ENCODE measurements at places on chromosomes 16 and 17. TPM values are rescaled to one million over a fixed set of nuclear protein-coding genes. Genes with fewer than 3 reads are reported as not detected.
A peak's percentile ranks its signal among the peaks of the same experiment; 100 is the strongest.

Gene KRT222
- total RNA-seq = 1.2 TPM

Gene KRT28
- total RNA-seq = not detected

Gene MYH13
- not detected for total RNA-seq

Gene IRX5
- not detected for total RNA-seq

Gene KRTAP3-2
- not detected for total RNA-seq

Gene FBXO39
- total RNA-seq = 0.35 TPM

Gene HOXB2
- total RNA-seq = 1.5 TPM

Gene CDH13
- 0.39 TPM for total RNA-seq

Gene NUFIP2
- total RNA-seq = 23.2 TPM

Gene CUEDC1
- 4.2 TPM for total RNA-seq

Gene DNAAF1
- 0.37 TPM for total RNA-seq

- DNase-seq = no peak
- H3K36me3 ChIP-seq = no peaks in the 10 kb centered on the region
- H3K4me1 ChIP-seq = peaks cover 20% of the 10 kb centered on the region
- no peaks in the 10 kb centered on the region for H3K27me3 ChIP-seq
- H3K4me3 ChIP-seq = no peak overlapping the region
Measured at GRCh38 chr17:12089809-12090384, 69.2 kb downstream of the MAP2K4 start.

- H3K4me1 ChIP-seq = no peaks in the 10 kb centered on the region
- no peaks in the 10 kb centered on the region for H3K36me3 ChIP-seq
- no peak overlapping the region for H3K4me3 ChIP-seq
Measured at GRCh38 chr16:22063888-22064467, 28.4 kb upstream of the VWA3A start.

- H3K36me3 ChIP-seq = no peaks in the 10 kb centered on the region
- no peaks in the 10 kb centered on the region for H3K27me3 ChIP-seq
- no peaks in the 10 kb centered on the region for H3K4me1 ChIP-seq
- peak overlapping the region; percentile 4 for H3K27ac ChIP-seq
- no peak for DNase-seq
Measured at GRCh38 chr17:8806926-8807550, 7.9 kb upstream of the MFSD6L start.

DNA sequence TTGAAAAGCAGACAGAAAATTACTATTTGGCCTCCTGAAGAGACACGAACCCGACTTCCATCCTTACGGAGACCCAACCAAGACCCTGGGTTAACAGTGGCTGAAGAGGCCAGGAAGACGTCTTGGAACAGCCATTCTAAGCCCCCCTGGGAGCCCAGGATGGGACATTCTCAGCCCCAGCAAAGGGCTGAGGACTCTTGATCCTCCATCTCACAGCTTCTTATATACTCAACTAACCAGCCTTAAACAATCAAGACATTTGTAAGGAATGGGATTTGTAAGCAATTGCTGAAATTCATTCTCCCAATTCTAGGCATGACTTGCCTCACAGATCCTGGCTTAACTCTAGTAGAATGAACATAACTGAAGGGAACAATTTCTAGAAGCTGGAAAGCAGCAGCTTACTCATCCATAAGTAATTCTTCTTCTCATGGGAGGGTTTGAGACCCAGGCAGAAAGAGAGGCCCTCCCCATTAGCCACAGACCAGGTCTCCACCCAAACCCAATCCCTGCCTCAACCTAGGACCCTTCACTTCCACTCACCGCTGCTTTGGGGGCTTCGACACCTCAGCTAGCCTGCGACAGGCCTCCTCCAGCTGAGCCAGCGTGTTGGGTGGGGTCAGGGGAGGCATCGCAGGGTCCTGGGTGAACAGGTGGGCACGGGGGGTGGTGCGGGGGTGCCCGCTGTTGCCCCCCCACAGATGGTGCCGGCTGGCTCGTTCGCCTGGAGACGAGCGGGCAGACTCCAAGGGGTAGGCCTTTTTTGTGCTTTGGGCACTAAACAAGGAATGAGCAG lies 25.5 kb downstream of the AXIN2 start:
- no peak overlapping the region for H3K27ac ChIP-seq
- DNase-seq = peak; percentile 43
- H3K4me3 ChIP-seq = no peak overlapping the region
- H3K27me3 ChIP-seq = no peaks in the 10 kb centered on the region
- no peaks in the 10 kb centered on the region for H3K4me1 ChIP-seq
- H3K36me3 ChIP-seq = no peaks in the 10 kb centered on the region

DNA sequence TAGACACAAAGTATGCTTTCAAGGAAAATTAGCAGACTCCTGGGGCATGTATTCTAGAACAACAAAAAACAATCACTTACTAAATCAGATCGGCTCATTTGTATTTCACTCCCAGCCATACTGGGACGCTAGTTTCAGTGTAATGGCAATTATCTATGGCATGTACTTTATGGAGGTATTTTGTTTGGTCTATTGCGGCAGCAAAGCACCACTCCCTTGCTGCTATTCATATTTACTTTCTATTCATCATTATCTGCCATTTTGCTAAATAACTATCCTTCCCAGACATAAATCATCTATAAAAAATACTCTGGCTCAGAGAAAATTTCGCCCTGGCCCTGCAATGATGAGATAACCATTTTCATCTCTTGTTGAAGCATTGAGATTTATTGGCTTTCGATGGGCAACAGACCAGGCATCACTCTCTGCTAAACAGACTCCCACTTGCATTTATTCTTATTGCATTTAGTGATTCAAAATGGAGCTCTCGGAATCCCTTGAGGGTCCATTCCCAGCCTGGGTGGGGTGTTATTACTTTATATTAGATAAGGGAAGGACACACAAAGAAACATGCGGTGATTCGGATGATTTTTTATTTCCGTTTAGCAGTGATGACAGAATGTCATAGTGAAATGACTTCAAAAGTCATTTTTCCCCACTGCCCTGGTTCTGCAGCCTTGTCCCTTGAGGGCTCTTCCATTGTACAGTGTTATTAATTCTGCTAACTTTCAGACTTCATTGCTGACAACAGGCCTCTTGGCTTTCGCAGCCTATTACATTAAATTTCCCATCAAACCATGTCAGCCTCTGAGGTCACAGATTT lies 225.8 kb downstream of the IRX3 start:
- H3K27me3 ChIP-seq = no peaks in the 10 kb centered on the region
- H3K4me1 ChIP-seq = no peaks in the 10 kb centered on the region
- DNase-seq = no peak
- no peak overlapping the region for H3K4me3 ChIP-seq
- no peaks in the 10 kb centered on the region for H3K36me3 ChIP-seq
- no peak overlapping the region for H3K27ac ChIP-seq

DNA sequence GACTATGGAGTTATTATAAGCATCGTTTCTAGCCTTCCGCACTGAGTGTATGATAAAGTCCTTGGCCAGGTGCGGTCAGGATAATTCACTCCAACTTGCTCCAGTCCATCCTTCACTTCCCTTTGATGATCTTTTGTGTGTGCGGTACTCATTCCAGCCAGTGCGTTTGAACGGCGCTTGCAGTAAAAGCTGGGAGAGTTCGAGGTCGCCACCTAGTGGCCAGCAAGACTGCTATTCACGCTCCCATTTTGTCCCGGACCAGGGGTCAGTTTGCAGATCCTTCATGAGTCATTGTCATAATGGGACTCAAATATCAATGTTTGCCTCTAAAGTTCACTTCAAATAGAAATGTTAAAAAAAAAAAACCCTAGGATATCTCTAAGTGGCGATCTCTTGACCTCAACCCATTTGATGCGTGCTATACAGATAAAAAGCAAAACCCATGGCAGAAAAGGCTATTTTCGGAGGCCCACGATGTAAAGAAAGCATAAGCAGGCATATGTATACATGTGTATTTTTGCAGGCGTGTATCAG lies 417.1 kb downstream of the TMEM114 start:
- no peaks in the 10 kb centered on the region for H3K27me3 ChIP-seq
- no peaks in the 10 kb centered on the region for H3K36me3 ChIP-seq
- no peak overlapping the region for H3K4me3 ChIP-seq
- DNase-seq = peak; percentile 75
- no peak overlapping the region for H3K27ac ChIP-seq

- no peaks in the 10 kb centered on the region for H3K27me3 ChIP-seq
- no peak for DNase-seq
- no peaks in the 10 kb centered on the region for H3K4me1 ChIP-seq
- no peak overlapping the region for H3K27ac ChIP-seq
- H3K4me3 ChIP-seq = no peak overlapping the region
Measured at GRCh38 chr17:44473367-44473766, 29.8 kb downstream of the GPATCH8 start.

- peaks cover 6% of the 10 kb centered on the region for H3K4me1 ChIP-seq
- DNase-seq = no peak
- H3K4me3 ChIP-seq = no peak overlapping the region
- no peaks in the 10 kb centered on the region for H3K27me3 ChIP-seq
- no peak overlapping the region for H3K27ac ChIP-seq
Measured at GRCh38 chr16:56298116-56298515, 106.8 kb downstream of the GNAO1 start.

- peak overlapping the region; percentile 84 for H3K27ac ChIP-seq
- H3K4me1 ChIP-seq = peaks cover 46% of the 10 kb centered on the region
- no peaks in the 10 kb centered on the region for H3K36me3 ChIP-seq
- H3K4me3 ChIP-seq = peak overlapping the region; percentile 78
Measured at GRCh38 chr16:88784074-88784855, 755 bp downstream of the PIEZO1 start.

DNA sequence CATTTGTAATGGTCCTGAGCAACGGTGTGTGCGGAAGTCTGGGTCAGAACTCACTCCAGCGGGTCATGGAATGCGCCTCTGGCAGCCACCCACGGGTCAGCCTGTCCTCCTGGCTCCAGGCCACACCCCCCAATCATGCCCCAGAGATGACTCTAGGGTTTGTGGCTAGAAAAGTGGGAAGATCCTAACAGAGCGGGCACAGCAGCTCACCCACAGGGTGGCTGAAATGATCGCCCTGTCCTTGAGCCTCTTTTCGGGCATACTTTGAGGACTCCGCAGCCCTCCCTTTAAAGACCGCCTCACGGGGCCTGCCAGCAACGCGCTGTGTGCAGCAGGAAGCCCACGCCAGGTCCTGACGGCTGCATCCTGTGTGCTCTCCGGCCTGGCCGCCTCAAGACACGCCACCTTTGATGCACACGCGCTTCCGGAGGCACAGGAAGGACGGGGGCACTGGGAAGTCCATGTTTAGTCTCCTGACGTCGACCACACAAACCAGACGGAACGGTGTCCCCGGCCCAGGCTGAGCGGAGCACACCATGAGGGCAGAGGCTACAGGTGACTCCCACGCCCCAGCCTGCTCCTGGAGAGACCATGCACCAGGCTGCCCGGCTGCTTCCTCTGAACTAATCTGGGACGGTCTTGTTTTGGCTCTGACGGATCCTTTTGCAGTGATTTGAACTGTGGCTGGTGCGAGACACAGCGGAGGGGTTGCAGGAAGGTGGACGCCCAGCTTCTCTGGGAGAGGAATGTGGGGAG lies 92.9 kb downstream of the TBC1D16 start:
- H3K4me3 ChIP-seq = no peak overlapping the region
- no peak overlapping the region for H3K27ac ChIP-seq
- DNase-seq = peak; percentile 48
- H3K4me1 ChIP-seq = no peaks in the 10 kb centered on the region

- no peak overlapping the region for H3K4me3 ChIP-seq
- no peak overlapping the region for H3K27ac ChIP-seq
- no peaks in the 10 kb centered on the region for H3K36me3 ChIP-seq
- no peaks in the 10 kb centered on the region for H3K27me3 ChIP-seq
Measured at GRCh38 chr16:85125570-85126393, 13.5 kb upstream of the CIBAR2 start.

DNA sequence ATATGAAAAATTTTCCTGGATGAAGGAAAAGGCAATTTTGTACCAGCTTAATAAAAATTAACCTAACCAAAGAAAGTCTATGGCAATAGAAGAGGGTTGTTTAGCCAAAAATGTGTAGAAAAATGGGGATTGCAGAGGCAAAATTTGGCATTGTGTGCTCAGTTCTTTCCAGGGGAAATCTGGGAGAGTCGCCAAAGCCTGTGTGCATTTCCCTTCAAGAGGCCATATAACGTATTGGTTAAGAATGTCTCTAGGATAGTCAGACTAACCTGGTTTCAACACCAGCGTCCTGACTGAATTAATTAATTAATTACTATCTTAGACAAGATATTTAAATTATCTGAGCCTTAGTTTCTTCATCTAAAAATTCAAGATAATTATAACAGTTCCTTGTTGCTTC lies 44.8 kb upstream of the HLF start:
- H3K4me1 ChIP-seq = no peaks in the 10 kb centered on the region
- no peak overlapping the region for H3K27ac ChIP-seq
- H3K27me3 ChIP-seq = no peaks in the 10 kb centered on the region
- H3K4me3 ChIP-seq = no peak overlapping the region
- no peaks in the 10 kb centered on the region for H3K36me3 ChIP-seq
- DNase-seq = no peak

- no peaks in the 10 kb centered on the region for H3K36me3 ChIP-seq
- H3K27ac ChIP-seq = no peak overlapping the region
- DNase-seq = no peak
- peaks cover 5% of the 10 kb centered on the region for H3K27me3 ChIP-seq
- H3K4me3 ChIP-seq = no peak overlapping the region
- peaks cover 4% of the 10 kb centered on the region for H3K4me1 ChIP-seq
Measured at GRCh38 chr17:46853896-46854444, 2.6 kb downstream of the WNT9B start.

DNA sequence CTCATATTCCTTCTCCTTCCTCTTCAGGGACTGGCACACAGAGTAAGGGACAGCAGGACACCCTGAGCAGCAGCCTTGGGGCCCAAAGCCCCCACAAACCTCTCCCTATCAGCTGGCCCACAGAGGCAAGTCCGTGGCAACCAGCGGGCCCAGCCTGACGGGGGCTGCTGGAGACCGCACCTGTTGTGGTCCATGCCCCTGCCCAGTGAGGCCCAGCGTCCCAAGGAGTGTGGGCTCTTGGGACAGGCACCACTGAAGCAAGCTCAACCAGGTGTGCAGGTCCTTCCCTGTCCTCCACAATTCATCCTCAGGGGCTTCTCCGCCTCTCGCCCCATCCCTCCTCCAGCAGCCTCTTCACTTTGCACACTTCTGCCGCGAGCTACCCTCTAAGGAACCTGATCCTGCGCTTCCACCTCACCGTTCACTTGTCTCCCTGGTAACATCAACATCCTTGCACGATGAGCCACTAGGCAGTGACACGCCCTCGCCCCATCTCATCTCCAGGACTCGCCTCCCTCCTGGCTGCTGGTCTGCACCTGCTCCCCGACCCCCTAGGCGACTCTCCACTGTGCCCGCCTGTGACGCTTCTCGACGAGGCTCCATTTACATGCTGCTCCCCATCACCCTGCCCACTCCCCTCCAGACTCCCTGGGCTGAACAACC lies 12.7 kb downstream of the MNT start:
- H3K4me3 ChIP-seq = no peak overlapping the region
- peaks cover 6% of the 10 kb centered on the region for H3K36me3 ChIP-seq
- H3K4me1 ChIP-seq = peaks cover 21% of the 10 kb centered on the region

- no peaks in the 10 kb centered on the region for H3K36me3 ChIP-seq
- no peak for DNase-seq
- no peak overlapping the region for H3K4me3 ChIP-seq
- no peaks in the 10 kb centered on the region for H3K4me1 ChIP-seq
- peak overlapping the region; percentile 38 for H3K27ac ChIP-seq
Measured at GRCh38 chr17:67421869-67422273, 44.8 kb downstream of the PITPNC1 start.
